ENCODE measurements at places on chromosomes 4 and X. TPM values are rescaled to one million over a fixed set of nuclear protein-coding genes. Genes with fewer than 3 reads are reported as not detected.

DNA sequence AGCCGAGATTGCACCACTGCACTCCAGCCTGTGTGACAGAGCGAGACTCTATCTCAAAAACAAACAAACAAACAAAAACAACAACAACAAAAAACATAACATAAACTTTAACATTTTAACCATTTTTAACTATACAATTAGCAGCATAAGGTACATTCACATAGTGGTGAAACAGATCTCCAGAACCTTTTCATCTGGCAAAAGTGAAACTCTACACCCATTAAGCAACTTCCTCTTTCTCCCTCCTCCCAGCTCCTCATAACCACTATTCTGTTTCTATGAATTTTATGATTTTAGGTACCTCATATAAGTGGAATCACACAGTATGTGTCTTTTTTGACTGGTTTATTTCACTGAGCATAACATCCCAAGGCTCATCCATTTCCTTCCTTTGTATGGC, 103.6 kb downstream of the FAM13A start:
- no peak for DNase-seq

GRCh38 chrX:50736656-50737055, 77.3 kb downstream of the SHROOM4 start:
- no peak for DNase-seq

DNA sequence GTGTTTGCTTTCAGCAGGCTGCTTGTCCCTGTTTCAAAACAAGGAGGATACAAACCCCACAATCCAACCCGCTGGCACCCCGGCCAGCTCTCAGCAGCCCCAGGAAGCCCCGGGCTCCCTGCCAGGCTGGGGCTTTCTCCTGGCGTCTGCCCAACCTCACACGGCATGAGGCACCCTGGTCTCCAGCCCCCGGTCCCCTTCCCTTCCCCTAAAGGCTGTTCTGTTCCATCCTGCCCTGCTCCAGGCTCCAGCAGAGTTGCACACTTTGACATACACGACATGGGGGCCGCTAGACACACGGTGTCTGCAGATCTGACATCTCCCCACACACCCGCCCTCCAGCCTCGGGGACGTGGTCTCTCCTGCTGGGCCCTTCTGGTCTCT, 107.7 kb upstream of the ADRA2C start:
- no peak for DNase-seq

DNA sequence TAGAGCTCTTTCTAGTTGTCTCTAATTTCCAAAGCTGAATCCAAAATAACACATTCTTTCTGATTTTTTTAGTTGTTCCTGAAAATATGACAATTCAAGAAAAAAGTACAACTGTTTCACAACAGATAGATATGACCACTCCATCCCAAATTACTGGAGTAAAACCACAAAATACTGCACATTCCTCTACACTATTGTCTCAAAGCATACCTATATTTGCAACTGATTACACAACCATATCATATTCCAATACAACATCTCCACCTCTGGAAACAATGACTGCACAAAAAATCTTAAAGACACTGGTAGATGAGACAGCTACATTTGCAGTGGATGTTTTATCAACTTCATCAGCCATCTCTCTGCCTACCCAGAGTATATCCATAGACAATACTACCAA, 43.6 kb downstream of the ADGRG4 start:
- DNase-seq: no peak

GRCh38 chr4:170827562-170828274, 738.0 kb upstream of the AADAT start:
- no peak for DNase-seq

DNA sequence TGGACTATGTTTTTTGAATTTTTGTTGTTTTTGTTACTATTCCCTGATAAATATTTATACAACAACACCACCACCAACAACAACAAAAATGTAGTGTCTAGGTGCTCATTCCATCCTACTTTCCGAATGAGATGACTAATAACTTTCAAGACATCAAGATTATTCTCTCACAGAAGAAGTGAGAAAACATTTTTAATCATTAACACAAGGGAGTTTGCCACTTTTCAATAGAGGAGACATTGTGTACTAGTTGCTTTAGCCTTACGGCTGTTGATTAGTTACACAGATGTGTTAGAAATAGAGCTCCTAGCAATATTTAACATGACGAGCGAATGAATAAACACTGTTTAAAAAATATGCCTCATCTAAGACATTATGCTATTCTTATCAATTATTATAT, 898.8 kb downstream of the C4orf33 start:
- DNase-seq: no peak

DNA sequence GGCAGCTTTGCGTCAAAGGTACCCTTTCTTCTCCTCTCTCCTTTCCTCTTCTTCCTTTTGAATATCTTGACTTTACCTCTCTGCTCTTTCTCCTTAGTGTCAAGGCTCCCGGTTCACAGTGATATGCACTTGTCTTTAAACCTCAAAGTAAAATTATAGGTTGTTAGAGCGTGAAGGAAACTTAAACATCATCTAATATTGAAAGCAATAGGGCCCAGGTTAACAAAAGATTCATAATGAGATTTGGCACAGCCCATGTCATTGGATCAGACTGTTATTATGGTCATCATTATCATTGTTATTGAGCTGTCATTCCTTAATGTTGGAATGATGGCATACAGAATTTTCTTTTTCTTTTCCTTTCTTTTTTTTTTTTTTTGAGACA, 32.5 kb downstream of the FTHL17 start:
- no peak for DNase-seq

GRCh38 chr4:74950200-74950599, 17.3 kb downstream of the PARM1 start:
- DNase-seq: no peak

DNA sequence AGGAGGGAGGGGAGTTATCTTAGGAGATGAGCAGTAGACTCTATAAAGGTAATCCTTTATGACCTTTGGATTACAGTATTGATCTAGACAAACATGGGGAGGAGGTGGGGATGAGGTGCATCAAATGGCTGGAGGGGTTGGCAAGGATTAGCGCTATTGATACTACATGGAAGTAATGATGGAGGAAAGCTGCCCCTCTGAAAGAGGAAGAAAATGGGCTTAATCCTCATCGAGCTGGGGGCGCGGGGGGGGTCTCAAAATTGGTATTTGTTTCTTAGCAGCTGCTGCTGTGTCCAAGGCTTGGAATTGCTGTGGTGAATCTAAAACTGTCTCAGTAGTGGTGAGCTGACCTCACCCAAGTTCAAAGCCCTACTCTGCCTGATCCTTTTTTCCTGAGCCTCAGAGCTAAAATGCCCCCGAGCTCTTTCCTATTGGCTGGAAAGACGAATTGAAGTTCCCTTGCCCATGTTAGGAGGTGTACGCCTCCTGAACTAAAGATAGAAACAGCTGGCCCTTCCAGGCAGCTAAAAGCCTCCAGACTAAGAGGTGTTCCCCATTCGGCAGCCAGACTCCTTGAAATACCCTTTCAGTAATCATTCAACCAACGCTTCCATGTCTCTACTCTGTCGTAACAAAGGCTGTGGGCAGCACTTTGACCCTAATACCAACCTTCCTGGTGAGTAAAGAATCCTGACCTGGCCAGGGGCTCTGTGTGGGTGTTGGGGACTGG, at the start of gene ITGB1BP2:
Gene ITGB1BP2, plus strand, starts transcription at position 556 of the 730 bp plus-strand sequence. Its CDS starts 57 bp downstream, at position 613.
- no peak for DNase-seq

DNA sequence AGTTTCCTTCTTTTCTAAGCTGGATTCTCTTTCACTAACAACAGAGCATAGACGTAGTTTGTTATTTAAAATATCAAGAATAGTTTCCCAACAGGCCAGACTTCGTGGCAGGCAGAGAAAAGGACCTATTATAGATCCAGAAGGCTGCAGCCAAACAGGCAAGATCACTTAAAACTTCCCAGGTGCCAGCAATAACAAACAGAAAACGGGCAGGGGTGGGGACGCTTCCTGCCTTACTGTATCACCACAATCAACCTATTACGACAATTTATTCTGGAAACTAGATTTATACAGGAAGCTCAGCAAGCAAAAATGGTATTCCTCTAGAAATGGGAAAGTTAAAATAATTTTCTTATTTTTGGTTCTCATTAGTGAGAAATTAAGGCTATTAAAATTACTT, 22.1 kb downstream of the RWDD4 start:
- DNase-seq: peak; percentile 48

IL3RA gene
- total RNA-seq: not detected

CPXCR1 gene
- total RNA-seq: not detected

KCND1 gene
- not detected for total RNA-seq
